ENCODE measurements at places on chromosomes 16 and 17.
A peak's percentile ranks its signal among the peaks of the same experiment; 100 is the strongest.

DNA sequence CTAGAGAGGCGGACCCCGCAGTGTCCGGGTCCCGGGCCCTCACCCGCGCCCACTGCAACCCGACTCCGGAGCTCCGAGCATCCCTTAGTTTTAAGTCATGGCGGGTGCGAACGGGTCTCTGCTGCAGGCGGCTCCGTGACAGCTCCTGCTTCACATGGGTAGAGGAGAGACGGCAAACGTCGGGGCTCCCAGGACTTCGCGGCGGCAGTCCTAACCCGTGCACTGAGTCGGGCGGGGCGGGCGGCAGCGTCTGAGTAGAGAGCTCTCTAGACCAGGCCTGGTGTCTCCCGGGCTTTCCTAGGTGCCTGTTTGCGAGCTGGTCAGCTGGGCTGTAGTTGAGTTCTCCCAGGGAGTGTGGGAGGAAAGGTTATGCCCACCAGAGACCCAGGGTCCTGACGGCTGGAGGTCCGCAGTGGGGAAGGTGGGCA lies 345 bp downstream of the TSC2 start:
- DNase-seq: no peak

DNA sequence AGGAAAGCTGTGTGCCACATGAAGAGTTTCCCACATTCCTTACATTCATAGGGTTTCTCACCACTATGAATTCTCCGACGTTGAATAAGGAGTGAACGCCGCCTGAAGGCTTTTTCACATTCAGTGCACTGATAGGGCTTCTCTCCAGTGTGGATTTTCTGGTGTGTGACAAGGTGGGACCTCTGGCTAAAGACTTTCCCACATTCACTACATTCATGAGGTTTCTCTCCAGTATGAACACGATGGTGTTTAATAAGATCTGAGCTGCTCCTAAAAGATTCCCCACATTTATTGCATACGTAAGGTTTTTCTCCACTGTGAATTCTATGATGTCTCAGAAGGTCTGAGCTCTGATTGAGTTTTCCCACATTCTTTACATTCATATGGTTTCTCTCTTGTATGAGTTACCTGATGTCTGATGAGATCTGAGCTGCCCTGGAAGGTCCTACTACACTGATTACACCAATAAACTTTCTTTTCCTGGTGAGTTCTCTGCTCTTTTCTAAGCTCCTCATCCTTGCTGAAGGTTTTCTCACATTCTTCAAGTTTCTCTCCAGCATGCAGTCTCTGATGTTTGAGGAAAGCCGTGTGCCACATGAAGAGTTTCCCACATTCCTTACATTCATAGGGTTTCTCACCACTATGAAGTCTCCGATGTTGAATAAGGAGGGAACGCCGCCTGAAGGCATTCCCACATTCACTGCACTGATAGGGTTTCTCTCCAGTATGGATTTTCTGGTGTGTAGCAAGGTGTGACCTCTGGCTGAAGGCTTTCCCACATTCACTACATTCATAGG lies 10.0 kb downstream of the ZNF594 start:
- DNase-seq: no peak

DNA sequence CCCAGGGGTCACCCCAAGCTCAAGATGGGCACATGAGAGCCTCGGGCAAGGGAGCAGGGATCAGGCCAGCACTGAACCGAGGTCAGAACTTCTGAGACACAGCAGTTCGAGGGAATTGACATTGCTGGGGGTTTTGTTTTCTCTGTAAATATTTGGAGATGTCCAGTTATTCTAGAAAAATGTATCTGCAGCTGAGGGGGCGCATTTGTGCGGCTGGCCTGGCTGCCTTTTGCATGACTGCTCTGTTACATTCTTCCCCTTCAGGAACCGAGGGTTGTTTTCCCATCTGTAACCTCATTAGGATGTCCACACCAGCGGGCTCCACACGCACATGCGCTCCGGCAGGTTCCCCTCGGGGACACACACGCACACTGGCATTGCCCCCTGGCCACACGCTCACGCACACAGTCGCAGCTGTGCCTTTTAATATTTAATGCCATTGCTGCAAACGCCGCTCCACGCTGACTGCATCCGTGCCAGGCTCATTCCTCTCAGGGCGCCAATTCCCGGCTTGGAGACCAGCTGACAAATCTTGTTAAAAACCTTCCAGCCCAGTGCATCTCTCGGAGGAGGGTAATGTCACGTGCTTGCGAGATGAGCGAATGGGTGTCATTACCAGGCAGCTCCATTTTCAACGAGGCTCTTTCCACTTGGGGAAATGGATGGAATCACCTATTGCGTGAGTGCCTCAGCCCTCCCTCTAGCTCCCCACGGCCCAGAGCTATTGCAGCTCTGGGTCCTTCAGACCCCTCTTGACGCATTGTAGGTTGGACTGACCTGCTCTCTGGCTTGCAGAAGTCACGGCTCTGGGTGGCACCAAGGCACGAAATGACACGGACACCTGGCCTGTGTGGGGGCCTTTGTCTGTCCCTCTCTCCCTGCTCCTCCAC lies 13.1 kb downstream of the CCR7 start:
- DNase-seq: no peak

DNA sequence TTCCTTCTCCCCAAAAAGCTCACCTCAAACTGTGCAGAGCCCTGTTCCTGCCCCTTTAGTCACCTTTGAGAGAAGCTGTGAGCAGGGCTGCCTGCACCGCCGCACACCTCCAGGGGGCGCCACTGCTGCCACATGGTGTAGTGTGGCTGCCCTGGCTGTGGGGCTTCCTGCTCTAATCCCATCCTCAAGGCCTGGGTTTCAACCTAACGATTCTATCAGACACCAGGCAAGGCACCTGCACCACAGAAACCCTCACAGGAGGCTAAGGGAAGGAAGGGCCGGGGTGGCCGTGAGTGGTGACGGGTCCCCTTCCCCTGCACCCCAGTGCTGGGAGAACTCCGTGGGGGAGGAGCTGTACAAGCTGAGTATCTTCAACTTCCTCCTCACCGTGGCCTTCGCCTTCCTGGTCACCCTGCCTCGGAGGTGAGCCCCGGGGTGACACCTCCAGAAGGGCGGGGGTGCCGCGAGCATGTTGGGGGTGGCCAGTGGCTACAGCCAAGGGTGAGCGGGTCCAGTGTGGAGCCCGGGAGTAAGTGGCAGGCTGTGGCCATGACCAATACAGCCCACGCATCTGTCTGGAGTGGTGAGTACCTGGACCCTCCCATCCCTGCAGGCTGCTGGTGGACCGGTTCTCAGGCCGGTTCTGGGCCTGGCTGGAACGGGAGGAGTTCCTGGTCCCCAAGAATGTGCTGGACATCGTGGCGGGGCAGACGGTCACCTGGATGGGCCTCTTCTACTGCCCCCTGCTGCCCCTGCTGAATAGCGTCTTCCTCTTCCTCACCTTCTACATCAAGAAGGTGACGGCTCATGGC lies 7.0 kb downstream of the TMC8 start:
- DNase-seq: no peak

GRCh38 chr17:4499431-4500190 lies 930 bp downstream of the SPNS2 start:
- no peak for DNase-seq

- DNase-seq: no peak
Observed at GRCh38 chr17:51778842-51779241, 379.7 kb downstream of the CA10 start.

DNA sequence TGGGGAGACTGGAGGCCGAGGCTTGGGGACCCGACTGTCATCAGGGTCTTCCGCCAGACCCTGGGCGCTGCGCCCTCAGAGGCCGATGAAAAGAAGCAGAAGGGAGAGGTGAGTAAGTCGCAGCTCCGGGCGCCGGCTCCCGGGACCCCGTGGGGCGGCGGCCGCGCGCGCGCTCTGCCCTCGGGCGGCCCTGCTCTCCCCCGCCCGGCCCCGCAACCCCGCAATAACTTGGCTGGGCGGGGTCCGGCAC lies 392 bp upstream of the ABHD15 start:
- no peak for DNase-seq

- no peak for DNase-seq
Observed at GRCh38 chr17:27360507-27360906, 66.6 kb downstream of the WSB1 start.

DNA sequence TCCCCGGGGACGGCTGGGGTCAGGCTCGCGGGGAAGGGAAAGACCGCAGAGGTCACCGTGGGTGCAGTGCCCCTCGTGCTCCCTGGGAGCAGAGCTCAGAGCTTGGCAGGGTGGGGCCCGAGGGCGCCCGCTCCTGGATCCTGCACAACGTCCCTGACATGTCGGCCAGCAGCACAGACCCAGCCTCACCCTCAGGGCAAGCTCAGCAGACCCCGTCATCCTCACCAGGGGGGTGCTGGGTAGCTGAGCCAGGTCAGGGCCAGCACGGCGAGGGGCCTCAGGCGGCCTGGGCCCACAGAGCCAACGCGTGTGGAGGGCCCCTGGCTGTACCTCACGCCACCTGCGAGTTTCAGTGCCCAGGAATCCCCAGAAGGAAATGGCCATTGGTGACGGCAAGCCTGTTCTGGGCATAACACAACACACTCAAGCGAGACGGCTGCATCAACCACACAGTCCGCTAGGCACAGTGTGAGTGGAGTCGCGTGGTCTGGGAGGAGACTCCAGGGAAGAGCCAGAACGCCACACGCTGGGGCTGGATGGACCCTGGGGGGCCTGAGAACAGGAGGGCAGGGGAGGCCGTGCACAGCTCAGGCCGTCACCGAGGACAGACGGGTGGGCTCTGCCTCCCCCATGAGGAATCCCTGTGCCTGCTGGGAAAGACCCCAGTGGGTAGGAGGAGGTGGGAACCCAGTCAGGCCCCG lies 60.3 kb downstream of the ZNF778 start:
- no peak for DNase-seq

GRCh38 chr17:18917506-18918032 lies 34.4 kb upstream of the SLC5A10 start:
- DNase-seq: no peak

DNA sequence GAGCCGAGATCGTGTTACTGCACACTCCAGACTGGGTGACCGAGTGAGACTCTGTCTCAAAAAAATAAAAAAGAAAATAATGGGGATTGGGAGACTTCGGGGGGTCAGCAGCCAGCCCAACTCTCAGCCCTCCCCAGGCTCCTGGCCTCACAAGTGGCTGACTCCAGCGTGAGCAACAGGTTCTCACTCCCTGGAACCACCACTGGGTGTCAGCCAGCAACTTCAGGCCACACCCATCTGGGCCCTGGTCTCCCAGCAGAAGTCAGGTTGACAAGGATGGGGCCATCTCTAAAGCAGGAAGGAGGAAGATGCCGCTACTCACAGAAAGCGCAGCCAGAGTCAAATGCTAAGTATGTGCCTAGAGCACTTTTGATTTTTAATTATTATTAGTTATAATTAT lies 139.4 kb downstream of the C16orf78 start:
- no peak for DNase-seq

DNA sequence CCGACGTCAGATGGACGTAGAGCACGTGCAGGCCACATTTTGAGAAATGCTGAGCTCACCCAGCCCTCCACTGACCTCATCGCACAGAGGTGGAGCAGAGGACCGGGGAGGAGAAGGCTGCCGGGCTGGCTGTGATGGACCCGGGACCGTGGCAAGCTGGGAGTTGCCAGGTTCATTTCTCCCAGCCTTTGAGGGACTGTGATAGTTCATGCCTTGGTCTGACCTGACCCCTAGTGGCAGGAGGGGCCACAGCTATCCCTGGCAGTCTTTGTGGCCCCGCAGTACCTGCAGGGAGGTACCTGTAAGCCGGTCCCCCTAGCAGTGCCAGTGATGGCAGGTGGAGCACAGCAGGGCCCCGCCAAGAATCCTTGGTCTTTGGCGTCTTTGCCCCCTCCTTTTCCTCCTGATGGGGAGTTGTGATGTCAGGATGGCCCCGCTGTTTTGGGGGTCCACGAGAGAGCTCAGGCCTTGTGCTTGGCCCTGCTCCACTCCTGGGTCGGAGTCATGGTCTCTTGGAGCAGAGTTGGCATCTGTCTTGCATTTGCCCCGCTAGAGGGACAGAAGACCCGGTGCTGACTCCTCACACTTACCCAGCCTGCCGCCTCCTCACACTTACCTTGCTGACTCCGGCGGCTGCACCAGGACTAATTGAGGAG lies 50.4 kb downstream of the OR1D5 start:
- DNase-seq: peak; percentile 17

GRCh38 chr17:7217113-7217987 lies 2.3 kb downstream of the DLG4 start:
- DNase-seq: peak; percentile 11

- no peak for DNase-seq
Observed at GRCh38 chr16:75488322-75488721, 6.9 kb downstream of the CHST6 start.

DNA sequence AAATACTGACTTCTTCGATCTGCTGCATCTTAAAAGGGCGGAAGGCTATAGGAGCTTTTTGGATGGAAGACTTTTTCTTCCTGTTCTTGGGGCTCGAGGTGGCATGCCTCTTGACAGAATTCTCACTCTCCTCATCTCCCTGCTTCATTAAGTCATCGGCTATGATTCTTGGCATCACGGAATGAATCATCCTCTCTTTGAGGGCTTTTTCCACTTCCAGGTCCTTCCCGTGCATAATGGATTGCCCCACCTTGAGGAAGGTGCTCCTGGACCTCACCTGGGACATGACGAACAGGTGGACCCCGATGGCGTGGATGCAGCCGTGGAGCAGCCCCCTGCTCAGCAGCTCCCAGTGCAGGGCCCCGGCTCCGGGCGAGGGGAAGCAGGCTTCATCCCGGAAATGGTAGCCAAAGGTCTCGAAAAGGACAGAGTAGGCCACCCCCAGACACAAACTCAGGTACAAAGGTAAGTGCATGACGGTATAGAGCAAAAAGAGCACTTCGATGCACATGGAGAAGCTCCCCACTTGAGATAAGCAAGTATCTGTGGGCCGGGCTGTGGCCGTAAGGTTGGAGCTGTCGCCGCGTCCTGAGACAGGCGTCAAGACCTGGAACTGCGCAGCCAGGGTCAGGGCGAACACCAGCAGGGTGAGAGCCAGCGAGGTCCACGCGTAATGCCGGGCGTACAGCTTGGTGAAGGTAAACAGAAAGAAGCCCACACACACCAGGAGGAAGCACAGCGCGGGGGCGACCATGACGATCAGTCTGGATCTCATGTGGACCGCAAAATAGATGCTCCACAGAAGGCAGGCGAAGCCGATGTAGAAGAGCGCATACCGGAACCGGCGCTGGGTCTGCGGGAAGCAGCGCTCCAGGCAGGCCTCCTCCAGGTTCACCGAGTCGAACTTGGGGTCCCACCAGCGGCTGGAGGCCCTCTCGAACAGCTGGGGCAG lies 1.7 kb downstream of the ADCY9 start:
- no peak for DNase-seq

- peak; percentile 41 for DNase-seq
Observed at GRCh38 chr17:81869221-81870130, 1.7 kb downstream of the ARHGDIA start.

DNA sequence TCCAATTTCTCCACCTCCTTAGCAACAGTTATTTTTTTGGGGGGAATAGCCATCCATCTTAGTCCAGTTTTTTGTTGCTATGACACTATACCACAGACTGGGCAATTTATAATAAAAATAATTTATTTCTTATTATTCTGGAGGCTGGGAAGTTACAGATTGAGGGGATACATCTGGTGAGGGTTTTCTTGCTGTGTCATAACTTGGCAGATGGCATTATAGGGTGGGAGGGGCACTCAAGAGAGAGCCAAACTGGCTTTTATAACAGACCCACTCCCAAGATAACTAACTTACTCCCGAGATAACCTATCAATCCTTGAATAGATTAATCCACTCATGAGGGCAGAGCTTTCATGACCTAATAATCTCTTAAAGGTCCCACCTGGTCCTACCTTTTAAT lies 84.2 kb downstream of the ABCA8 start:
- no peak for DNase-seq

- no peak for DNase-seq
Observed at GRCh38 chr17:29546830-29547229, 20.0 kb downstream of the ABHD15 start.

Data from NCI-H2081 (cell line).